Activated naive CD4-positive, alpha-beta T cell treated with anti-CD3 and anti-CD28 coated beads, Interleukin-2, amount 50 U/mL, for 72 hours (primary cell): ENCODE measurements at places on chromosomes 3 and 15.

DNA sequence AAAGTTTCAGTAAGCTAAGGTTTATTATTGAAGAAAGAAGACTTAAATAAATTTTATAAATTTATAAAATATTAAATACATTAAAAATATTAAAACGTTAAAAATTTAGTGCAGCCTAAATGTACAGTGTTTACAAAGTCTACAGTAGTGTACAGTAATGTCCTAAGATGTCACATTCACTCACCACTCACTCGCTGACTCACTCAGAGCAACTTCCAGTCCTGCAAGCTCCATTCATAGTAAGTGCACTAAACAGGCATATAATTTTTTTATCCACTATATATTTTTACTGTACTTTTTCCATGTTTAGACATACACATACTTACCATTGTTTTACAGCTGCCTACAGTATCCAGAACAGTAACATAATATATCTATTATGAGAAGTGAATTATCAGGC is 51.5 kb downstream of the TJP1 start:
- DNase-seq, result no peak

DNA sequence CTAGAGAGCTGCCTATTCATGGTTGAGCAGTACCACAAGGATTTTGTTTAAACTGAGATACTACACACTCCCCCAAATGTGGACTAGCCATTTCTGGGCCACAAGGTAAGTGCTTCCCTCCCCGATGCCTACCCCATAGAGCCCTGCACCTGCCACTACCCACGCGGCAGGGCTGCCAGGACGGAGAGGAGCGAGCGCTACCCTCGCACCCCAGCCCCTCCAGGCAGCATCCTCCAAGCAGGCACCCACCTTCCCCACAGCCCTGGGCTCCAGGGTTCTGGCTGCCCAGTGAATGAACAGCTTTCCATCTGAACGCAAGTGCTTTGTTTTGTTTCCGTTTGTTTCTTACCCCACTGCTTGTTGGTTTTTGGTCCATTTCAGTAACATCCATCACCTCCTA is 59.2 kb downstream of the CHDH start:
- DNase-seq, result no peak

DNA sequence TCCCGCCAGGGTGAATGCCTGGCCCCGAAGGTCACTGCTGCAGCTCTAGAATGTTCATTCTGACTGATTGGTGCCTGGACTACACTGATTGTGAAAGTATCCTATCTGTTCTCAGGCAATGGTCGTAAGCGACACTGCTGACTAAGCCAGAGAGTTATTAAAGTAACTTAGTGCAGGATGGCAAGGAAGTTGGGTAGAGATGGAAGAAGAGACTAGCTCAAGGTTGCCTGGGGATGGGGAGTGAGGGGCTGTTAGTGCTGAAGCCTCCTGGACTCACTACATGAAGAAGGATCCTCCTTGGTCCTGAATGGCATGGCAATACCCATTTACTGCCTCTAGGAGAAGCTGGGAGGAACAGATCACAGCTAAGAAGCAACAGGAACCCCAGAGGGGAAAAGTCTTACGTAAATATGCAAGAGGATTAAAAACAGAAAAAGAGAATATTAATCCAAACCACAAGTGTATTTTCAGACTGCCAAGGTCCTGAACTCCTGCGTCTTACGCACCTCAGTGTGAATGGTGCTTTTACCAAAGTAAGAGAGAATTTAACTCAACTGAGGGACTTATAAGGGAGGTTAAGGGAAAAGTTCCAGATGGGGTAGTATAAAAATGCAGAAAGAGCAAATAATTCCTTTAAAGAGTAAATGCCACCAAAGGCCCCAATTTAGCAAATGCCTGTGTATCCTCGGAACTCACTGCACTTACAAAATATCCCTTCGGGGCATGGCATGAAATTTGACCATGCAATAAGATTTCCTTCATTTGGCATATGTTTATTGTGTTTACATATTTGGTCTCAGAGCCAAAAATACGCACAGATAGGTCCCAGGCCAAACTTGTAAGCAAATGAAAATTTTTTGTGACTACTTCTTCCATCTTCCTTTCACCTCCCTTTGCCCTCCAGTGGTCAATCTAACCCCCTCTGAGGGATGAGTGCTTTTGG is 64.0 kb upstream of the DGKG start:
- no peak for DNase-seq

DNA sequence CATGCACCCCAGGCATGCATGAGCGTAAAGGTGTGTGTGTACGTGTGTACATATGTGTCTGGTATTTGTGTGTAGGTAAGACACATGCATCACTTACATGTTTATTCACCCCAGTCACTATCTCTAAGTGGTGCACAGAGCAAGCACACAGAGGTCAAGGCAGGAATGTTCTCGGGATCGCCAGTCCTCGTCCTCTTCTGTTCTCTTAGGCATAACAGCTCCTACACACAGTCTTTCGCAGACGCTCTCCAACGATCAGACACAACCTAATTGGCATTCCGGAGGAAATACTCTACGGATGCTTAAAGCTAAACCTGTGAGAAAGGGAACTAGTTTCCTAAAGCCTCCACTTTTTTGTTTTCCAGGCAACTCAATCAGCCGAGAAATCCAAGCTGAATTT is 95.9 kb downstream of the ADAMTS17 start:
- DNase-seq, result no peak

DNA sequence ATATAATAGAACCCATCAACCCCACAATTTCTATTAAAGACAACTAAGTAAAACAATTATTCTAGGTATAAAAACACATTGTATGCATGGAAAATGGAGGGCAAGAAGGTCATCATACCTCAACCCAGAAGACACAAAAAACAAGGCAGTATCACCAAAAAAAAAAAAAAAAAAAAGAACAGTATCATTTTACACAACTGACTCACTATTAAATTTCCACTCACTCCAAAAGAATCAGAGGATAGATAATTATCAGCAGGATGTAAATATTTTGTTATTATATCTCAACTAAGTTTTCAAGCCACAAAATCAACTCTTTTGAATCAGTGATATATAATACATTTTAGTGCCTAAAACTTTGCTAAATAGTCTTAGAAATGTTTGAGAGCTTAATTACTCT is 55.0 kb downstream of the CLASP2 start:
- no peak for DNase-seq
